T1000 (cell line): ENCODE measurements at places on chromosomes 1 and 21.

DNA sequence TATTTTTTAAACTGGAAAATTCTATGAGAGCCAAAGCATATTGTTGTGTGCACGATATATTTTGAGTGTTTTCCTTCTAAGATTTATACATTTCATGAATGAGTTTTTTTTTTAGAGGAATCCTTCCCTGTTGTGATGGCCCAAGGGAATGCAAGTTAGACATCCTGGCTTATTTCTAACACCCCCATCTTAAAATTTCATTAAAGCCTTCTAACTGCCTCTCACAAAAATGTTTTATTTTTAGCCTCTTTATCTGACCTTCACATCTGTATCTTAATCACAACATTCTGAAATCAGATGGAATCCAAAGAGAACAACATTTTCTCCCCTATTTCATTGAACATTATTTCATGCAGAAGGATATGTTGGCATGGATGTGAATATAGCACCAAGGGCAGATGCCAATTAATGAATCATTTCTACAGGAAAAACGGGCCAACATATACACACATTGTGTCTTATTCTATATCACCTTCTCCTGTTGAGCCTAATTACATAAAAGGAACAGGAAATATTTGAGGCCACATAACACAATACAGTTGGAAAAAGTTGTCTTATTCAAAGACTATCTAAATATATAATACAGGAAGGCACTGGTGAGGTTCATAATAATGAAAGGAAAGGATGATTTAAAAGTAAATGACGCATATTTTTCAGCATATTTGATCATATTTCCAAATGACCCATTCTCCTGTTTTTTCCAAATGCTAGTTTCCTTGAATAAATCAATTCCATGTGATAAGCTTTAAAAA is 455.5 kb downstream of the TTLL7 start:
- no peak for DNase-seq

DNA sequence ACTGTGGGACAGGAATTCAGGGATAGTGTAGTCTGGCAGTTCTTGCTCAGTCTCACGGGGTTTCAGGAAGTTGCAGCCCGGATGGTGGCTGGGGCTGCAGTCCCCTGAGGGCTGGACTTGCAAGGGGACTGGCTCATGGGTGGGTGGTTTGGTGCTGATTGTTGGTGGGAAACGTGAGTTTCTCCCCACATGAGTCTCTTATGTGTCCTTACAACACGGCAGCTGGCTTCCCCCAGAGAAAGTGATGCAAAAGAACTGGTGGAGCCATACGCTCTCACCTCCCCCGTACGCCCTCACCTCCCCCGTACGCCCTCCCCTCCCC is 64.9 kb downstream of the EVA1C start:
- DNase-seq, result no peak

DNA sequence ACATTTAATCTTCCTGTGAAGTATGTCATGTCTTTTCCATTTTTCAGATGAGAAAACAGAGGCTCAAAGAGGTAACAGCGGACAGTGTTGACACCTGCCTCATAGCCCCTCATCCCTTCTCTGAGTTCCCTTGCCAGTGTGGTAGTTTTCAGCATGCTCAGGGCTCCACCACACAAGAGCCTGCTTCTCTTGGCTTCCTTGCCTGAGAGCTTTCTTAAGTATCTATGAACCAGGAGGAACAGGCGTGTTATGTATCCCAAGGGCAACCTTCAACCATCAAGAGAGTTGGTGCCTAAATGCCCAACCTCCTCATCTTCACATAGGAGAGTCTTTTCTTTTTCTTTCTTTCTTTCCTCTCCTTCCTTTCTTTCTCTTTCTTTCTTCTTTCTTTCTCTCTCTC is 5.9 kb upstream of the PAFAH2 start:
- no peak for DNase-seq

DNA sequence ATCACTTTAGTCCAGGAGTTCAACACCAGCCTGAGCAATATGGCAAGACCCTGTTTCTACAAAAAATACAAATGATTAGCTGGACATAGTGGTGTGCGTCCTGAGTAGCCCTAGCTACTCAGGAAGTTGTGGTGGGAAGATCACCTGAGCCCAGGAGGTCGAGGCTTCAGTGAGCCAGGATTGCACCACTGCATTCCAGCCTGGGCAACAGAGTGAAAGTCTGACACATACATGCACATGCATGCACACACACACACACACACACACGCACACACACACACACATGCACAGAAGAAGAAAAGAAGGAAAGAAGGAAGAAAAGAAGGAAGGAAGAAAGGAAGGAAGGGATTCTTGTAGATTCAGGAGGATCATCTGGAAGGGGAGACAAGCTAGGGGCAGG is 104.4 kb upstream of the USP25 start:
- DNase-seq, result no peak

DNA sequence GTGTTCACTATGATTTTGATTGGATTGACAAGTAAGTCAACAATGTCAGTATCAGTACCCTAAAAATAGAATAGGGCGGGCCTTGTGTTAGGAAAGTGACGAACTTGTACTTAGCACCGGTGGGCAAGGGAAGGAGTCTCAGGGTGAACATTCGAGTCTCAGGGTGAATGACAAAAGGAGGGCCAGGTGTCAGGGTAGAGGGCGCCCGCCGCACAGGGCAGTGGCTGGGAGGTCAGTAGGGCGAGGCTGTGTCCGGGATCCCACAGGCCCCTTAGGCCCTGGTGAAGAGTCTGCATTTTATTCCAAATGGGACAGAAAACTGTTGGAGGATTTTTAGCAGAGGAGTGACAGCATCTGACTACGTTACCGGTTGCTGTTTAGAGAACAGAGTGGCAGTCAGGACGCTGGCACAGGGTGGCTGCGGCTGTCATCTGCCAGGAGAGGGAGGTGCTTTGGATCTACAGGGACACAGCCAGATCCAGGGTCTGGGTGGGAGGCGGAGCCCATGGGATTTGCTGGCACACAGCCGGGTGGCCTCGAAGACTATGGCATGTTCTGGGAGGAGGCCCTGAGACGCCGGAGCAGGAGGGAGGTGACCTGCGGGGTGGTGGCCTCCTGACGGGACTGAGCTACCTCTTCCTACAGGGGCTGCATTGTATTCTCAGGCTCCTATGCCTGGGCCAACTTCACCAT is 11.0 kb downstream of the AGTRAP start:
- no peak for DNase-seq

GRCh38 chr1:106787520-106787919 is 269.0 kb upstream of the PRMT6 start:
- no peak for DNase-seq

DNA sequence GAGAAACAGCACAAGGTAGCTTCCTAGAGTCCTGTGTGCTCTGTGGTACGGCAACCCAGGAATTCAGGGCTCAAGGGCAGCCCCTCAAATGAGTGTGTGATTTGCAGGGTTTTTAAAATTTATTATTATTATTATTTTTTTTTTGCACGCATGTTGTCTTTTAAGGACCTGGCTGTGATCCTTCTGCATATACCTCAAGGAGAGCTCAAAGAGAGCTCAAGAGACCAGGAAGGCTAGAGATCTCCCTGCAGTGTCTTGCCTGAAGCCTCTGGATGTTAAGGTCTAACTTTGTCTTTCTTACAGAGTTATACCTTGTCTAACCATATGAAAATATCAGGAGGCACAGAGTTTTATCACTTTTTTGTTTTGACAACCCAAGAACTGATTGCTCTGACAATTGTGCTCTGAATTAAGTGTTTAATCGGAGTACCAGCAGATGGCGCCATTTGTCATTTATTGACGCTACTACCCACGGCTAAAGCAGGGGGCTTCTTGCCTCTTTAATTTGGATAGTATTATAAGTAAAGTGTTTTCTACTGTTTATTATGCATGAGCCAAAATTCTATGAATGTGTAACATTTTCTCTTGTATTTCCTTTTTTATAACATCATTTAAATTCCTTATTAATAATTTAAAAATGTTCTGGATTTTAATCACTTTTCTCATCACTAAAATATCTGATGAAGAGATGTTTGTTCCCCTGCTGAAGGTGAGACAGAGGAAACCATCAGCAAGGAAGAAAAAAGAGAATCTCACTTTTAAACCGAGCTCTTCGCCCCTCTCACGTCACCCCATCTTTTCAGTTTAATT is 35.8 kb upstream of the LMO4 start:
- DNase-seq, result no peak

- DNase-seq, result no peak
Measured at GRCh38 chr1:41484402-41485241, at the start of gene EDN2. EDN2 (minus strand) TSS chr1:41484683; CDS start chr1:41484601, 82 bp downstream.

DNA sequence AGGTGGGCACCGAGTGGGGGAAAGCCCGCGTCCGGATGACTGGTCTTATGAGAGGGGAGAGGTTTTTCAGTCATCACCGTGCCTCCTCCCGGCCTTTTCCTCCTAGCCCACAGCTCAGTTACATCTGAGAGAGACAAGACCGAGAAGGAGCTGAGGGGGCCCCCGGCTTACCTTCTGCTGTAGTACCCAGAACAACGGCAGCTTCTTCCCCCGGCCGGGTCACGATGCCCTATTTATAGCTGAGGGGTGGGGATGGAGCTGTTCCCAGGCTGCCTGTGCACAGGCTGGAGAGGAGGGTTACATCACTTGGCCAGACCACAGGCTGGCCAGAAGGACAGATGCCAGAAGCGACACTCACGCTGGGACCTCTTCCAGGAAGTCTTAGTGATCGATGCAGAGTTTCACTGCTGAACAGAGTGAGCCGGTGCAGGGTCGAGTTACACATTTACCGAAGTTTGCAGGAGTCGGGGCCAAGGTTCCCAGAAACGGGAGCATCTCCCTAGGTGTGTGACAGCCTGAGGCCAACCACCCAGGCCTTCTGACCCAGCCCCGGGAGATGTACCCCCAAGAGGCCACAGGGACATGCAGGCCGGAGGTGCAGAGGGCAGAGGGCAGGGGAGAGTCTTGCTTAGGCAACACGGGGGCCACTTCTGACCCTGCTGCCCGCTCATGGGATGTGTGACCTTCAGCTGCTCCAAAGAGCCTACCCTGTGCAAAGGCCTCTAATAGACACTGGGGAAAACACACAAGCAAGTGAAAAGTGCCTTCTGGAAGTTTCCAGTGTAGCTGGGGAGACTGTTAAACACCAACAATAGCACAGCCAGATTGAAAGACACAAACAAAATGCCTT is at the start of gene AGT:
Gene AGT, minus strand, starts transcription at position 208 of the 850 bp plus-strand sequence. CDS start 3,299 bp downstream, outside the sequence.
- DNase-seq, result no peak

DNA sequence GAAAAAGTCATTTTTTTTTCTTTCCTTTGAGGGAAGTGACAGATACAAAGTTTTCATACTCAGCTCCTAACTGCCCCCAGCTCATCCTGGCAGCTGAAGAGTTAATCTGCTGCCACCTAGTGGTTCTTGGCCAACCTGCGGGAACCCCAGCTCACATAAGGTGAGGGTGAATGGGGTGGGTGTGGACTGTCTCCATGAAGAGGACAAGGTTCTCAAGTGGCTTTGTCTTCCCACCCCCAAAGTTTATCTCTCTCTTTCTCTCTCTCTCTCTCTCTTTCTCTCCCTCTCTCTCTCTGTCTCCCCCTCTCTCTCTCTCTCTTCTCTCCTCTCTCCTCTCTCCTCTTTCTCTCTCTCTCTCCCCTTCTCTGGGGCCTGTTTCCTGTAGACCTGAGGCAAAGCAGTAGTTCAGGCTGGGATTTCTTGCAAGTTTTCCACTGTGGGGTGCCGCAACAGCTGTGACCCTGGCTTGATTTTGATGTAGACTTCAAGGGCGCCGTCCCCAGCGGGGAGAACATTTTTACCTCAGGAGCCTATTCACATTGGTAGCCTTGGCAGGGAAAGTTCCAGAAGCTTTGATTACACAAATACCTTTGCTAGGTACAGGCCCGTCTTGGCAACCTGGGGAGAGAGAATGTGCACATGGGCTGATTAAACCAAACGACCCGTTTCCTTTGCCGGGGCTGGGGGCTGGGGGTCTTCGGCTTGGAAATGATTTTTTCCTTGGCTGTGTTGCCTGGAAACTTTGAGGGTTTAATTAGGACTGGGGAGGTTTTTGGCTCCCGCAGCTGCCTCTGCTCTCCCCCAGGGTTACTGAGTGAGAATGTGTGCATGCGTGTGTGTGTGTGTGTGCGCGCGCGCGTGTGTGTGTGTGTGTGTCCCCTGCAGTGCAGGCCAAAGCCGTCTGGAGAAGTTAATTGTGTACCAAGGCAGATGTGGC is 135.9 kb downstream of the TM2D1 start:
- peak; percentile 56 for DNase-seq

DNA sequence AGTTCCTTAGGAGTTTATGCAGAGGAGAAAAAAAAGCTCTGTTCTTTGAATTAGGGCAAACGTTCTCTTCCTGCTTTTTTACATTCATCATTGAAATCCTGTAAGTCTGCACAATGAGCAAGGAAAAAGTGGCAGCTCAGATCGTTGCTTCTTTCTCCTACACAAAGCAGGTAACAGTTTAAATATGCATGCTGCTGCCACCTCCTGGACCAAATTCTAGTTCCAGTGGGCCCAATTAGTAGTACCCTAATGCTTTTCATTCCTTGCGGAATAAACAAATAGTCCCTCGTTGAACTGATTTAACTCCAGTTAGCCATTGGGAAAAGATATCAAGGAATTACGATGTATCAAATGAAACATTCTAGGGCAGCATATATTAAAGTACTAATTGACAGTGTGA is 20.1 kb downstream of the YTHDF2 start:
- DNase-seq, result no peak

DNA sequence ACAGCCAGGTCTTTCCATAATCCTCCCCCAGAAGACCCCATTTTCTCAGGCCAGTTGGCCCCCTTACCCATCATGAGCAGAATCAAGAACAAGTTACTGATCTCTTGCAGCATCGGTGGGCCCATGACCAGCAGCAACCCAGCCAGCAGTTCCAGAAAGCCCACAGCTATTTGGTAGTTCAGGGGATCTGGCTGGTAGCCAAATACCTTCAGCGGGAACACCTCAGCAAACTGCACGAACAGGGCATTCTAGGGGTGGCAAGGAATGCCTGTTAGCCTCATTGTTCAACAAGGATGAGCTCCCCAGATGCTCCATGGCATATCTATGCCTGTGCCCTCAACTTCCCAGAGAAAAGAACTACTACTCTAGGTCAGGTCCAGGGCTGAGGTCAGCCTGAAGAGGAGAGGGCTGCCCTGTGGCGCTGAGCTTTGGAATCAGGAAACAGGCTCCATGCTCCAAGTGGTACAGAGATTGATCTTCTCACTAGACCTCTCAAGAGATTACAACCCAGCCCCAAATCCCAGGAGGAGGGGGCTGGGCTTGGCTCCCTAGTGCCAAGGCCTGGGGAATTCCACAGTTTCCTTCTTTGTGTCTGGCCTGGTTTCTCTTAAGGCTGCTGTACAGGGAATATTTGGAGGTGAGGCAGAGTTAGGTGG is 1.3 kb downstream of the TMEM35B start:
- no peak for DNase-seq

- DNase-seq, result no peak
Measured at GRCh38 chr21:31688603-31689368, 29.3 kb downstream of the SOD1 start.

- peak; percentile 69 for DNase-seq
Measured at GRCh38 chr1:212529211-212529741, 79.3 kb upstream of the ATF3 start.

DNA sequence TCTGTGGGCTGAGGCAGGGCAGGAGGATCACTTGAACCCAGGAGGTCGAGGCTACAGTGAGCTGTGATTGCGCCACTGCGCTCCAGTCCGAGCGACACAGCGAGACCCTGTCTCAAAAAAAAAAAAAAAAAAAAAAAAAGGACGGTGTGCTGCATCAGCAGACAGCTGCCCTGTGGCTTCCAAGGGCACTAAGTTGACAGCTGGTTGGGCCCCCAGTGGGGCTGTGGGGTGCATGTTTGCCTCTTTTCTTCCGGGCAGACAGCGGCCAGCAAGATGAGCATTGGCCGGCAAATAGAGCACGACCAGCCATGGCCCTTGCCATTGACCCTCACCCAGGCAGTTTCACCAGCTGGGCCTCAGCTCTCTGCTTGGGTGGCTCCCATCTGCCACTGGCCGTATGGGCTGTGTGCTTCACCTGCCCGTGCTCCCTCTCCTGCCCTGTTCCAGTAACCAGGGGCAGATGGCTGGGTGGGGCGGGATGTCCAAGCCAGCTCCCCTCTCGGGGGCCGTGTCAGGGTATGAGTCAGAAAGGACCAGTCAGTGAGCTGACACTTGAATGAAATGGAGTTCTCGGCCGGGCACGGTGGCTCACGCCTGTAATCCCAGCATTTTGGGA is 12.3 kb upstream of the SLC25A34 start:
- no peak for DNase-seq
